ENCODE measurements at places on chromosomes 3 and 15.
A peak's percentile ranks its signal among the peaks of the same experiment; 100 is the strongest.

- DNase-seq, result no peak
Observed at GRCh38 chr3:85740561-85740960, 781.8 kb downstream of the CADM2 start.

DNA sequence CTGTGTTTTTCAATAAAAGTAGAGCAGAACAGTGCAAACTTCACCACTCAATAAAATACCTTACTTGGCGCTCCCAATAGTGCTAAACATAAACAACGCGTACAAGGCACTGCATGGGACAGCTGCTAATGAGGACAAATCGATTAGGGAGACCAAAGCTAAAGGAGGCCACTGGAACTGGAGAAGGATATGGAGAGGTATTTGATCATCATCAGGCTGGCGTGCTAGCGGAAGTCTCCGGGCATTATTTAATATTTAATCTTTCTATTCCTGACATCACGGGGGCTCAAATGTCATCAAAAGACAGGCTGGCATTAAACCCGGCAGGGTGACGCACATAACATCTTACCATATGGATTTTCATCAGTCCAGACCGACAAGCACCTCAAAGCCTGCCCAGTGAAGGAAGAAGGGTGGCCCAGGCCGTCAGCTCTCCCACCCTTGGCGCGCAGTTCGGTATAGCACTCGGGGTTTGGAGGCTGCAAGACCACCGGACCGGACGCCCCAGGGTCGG is 604 bp downstream of the CCPG1 start:
- no peak for DNase-seq

- no peak for DNase-seq
Observed at GRCh38 chr3:4097801-4098200, 205.4 kb upstream of the SETMAR start.

DNA sequence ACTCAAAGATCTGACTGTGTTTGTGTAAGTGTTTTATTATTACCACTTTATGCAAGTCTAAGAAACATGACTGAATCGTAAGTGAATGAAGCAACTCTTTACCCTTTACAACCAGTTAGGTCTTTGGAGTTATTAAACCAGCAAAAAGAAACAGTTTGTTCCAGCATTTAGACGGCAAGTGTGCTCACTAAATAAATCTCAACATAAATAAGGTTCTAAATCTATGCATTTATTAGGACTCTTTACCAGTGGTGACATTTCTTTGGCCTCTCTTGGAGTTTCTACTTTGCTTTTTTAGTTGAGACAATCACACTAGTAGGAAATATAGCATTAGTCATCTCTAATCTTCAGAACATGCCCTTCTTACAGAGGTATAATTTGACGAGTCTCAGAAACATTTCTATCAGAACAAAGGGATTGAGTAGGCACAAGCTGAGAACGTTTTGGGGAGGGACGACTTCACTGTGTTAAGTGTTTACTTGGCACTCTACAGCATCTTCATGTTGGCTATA is 739.9 kb upstream of the NR2F2 start:
- DNase-seq, result no peak

GRCh38 chr3:30691249-30691880 is 85.0 kb downstream of the TGFBR2 start:
- DNase-seq, result no peak

DNA sequence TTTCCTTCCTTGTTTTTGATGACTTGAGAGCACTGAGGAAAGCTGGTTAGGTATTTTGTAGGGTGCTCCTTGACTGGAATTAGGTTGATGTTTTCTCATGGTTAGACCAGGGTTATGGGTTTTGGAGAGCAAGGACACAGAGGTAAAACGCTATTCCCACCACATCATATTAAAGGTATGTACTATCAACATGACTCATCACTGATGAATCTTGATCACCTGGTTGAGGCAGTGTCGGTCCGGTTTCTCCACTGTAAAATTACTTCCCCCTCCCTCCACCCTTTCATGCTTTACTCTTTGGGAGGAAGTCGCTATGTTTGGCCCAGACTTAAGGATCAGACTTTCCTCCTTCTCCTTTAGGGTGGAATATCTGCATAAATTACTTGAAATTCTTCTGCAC is 201.6 kb downstream of the EDEM1 start:
- DNase-seq, result no peak

- DNase-seq, result peak; percentile 85
Observed at GRCh38 chr3:58568572-58569286, 8.5 kb downstream of the FAM107A start.

- DNase-seq, result no peak
Observed at GRCh38 chr3:154762486-154762885, 317.6 kb upstream of the MME start.

GRCh38 chr15:55673287-55673686 is 69.7 kb downstream of the PRTG start:
- no peak for DNase-seq

DNA sequence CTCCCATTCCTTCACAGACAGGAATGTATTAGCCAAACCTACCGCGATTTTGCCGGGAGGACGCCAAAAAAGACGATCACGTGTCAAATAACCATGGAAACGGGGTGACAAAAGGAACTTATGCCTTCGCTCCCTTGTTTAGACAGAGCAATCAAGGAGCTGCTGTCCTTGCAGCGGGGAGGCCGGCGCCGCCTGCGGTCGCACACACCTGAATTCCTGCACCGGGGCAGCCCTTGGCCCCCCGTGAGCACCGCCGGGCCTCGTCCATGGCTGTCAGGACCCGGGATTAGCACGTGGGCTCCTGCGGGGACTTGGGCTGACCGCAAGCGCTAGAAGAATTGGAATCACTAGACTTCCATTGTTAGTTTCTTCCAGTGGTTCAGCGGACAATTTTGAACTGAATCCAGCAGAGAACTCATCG is 193.1 kb downstream of the SHQ1 start:
- DNase-seq, result no peak

- no peak for DNase-seq
Observed at GRCh38 chr3:43319376-43319775, 33.0 kb downstream of the SNRK start.

DNA sequence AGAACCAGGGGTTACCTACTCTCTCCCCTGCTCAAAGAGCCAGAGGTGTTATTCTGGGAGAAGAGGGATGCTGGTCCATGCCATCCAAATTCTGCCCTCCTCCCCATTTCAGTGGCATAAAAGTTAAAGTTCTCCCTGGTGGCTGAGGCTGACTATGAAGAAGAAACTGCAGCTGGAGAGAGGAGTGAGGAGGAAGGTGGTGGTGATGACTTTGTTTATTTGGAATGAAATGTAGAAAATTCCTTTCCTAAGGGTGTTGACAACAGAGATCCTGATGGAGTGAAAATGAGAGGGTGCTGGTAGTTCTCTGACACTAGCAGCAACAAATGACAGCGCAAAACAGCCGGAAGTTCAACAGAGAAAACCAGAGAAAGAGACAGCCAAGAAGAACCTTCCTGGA is 100.4 kb downstream of the PCCB start:
- DNase-seq, result no peak

- peak; percentile 59 for DNase-seq
Observed at GRCh38 chr3:49415931-49416601, 3.8 kb downstream of the TCTA start.

- DNase-seq, result no peak
Observed at GRCh38 chr3:31932990-31933389, 48.1 kb downstream of the OSBPL10 start.

GRCh38 chr3:144553301-144553700 is 581.7 kb downstream of the DIPK2A start:
- no peak for DNase-seq

GRCh38 chr15:66306381-66306780 is 13.0 kb downstream of the DIS3L start:
- no peak for DNase-seq

DNA sequence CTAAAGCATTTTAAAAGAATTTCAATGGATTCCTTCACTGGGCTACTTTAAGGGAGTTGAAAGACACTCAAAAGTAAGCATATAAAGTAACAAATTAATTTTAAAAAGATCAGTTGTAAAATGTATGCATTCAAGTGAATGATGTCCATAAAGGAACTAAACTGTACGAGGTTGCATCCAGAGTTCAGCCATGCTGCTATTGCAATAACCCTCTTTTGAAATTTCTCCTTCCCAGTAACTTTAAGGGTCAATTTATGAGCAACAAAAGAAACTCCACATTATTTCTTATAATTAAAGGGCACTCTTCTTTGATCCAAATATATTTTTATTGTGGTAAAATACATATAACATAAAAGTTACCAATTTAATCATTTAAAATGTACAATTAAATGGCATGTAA is 22.9 kb downstream of the BTLA start:
- no peak for DNase-seq

- no peak for DNase-seq
Observed at GRCh38 chr3:194877291-194878119, 191.8 kb downstream of the FAM43A start.

DNA sequence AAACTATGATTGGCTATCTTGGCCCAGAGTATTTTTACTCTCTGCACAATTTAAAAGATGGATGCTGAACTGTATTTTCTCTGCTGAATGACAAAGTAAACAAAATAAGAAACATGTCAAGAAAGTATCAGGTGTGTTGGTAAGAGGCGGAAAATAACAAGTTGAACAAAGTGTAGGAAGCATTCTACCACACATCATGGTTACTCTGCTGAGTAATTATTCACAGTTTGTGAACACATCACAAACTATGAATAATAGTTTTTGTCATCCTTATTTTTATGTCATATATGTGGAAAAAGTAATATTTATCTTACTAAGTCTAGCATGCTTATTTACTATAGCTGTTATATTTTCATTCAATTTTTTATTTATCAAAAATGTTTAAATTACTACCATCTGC is 229.2 kb downstream of the MBNL1 start:
- DNase-seq, result no peak

DNA sequence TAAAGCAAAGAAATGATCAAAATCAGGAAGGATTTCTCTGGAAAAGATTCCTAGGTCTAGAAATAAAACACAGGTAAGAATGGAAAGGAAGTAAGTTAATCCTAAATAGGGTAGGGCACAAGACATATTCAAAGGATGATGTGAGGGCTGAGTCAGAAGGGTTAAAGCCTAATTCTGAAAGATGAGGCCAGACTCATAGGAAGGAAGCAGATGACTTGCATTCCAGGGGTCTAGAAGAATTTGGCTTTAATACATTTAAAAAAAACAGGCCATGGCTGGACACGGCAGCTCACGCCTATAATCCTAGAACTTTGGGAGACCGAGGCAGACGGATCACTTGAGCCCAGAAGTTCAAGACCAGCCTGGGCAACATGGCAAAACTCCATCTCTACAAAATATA is 3.2 kb downstream of the SSR3 start:
- no peak for DNase-seq

GRCh38 chr3:42884324-42884723 is 8.6 kb upstream of the CYP8B1 start:
- DNase-seq, result no peak

GRCh38 chr3:46406443-46406787 is 451 bp downstream of the CCR5AS start:
- DNase-seq, result no peak

DNA sequence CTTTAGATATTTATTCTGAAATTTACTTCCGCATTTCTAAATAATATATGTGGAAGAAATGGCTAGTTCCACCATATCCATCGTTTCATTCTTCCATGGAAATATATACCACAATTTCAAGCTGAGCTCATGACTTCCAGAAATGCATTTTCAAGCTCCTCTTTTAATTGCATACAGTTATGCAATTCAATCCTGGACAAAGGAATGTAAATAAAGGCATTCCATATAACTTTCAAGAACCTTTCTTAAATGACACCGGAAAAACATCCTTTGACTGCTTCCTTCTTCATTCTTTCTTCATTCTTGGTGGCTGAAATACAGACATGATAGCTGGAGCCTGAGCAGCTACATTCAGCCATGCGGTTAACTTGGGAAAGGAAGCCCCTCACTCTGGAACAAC is 185.2 kb upstream of the GADL1 start:
- DNase-seq, result no peak

DNA sequence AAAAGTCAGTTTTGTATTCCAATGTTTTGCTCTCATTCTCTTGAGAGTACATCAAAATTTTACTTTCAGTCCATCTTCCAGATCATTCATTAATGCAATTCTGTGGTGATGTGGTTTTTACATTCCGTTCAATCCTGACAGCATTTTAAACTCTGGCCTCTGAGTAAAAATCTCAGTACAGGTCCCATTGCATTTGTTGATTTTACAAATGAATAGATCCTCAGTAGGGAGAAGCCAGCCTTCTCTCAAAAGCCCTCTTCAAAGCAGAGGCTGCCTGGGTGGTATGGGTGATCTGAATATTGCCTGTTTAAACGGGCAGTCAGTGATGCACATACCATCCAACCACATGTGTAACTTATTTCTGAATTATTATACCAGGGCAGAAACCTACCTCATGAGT is 72.5 kb upstream of the TSC22D2 start:
- no peak for DNase-seq

DNA sequence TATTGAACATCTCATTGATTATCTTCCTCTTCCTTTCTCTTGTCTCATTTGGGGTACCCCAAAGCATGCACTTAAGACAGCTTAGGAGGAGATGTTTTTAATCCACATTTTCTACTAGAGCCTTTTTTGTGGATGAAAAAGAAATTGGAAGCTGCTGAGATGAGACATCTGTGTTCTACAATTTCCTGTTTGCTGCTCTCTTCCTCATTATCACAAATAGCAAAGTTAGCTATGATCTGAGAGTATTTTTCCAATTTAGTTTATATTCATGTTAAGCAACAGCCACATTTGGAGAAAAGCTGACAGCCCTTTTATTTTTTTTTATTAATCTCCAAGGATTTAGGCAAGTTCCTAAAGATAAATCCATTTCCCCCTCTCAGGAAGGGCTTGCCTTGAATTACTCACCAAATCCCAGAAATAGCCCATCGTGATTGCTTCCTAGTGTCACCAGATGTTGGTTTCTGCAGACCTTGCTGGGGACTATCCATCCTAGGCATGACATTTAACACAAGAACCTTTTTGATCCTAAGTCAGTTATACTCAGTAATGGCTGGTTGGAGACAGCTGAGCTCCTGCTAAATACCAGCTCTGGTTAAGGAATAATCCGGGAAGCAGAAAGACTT is 70.8 kb upstream of the FILIP1L start:
- no peak for DNase-seq
